Central memory CD4-positive, alpha-beta T cell (primary cell): ENCODE measurements at places on chromosomes 5 and 9.

GRCh38 chr9:77807281-77807683, 159.2 kb upstream of the GNA14 start:
- no peak for DNase-seq

GRCh38 chr5:62256161-62257019, 49.6 kb upstream of the KIF2A start:
- DNase-seq = peak; percentile 39

DNA sequence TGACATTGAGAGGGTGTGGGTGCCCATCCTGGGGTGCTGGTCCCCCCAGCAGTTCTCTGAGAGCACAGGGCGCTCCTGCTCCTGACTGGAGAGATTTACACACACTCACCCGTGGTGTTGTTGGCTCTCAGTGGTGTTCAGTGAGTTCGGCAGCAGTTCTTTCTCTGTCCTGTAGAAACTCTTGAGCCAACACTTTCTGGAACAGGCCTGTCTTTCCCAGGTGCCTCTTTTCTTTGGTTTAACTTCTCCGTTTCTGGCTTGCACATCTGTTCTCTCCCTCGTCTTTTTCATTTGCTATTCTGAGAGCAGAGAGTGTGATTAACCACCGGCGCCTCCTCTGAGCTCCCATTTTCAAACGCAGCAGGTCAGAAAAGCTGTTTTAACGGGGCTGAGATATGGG, 284.5 kb downstream of the IRX2 start:
- DNase-seq = no peak

DNA sequence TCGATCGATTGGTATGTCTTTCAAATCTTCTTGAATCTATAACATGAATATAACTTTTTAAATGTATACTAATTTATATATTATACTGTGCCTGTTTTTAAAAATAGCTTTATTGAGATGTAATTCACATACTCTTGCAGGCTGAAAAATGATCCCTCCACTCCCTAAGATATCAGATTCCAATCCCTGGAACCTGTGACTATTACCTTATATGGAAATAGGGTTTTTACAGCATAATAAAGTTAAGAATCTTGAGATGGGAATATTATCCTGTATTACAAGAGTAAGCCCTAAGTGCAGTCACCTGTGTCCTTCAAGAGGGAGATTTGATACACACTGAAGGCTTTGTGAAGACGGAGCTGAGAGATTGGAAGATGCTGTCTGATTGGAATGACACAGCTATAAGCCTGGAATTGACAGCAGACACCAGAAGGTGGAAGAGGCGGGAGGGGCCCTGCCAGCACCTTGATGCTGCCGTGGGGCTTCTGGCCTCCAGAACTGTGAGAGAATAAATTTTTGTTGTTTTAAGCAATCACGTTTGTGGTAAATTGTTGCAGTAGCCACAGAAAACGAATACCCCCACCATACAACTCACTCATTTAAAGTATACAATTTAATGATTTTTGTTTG, 161.3 kb downstream of the RMI1 start:
- no peak for DNase-seq

GRCh38 chr9:136365775-136366222, 2.3 kb upstream of the DNLZ start:
- DNase-seq = no peak

DNA sequence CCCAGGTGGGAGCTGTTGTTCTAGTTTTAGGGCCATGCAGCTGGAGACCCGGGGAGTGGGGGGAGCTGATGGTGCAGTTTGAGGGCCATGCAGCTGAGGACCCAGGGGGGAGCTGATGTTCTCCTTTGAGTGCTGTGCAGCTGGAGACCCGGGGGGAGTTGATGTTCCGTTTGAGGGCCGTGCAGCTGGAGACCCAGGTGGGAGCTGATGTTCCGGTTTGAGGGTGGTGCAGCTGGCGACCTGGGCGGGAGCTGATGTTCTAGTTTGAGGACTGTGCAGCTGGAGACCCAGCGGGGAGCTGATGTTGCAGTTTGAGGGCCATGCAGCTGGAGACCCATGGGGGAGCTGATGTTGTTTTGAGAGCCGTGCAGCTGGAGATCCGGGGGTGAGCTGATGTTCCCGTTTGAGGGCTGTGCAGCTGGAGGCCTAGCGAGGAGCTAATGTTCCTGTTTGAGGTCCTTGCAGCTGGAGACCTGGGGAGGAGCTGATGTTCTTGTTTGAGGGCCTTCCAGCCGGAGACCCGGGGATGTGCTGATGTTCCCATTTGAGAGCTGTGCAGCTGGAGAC, 14.6 kb downstream of the PDCD6 start:
- no peak for DNase-seq

DNA sequence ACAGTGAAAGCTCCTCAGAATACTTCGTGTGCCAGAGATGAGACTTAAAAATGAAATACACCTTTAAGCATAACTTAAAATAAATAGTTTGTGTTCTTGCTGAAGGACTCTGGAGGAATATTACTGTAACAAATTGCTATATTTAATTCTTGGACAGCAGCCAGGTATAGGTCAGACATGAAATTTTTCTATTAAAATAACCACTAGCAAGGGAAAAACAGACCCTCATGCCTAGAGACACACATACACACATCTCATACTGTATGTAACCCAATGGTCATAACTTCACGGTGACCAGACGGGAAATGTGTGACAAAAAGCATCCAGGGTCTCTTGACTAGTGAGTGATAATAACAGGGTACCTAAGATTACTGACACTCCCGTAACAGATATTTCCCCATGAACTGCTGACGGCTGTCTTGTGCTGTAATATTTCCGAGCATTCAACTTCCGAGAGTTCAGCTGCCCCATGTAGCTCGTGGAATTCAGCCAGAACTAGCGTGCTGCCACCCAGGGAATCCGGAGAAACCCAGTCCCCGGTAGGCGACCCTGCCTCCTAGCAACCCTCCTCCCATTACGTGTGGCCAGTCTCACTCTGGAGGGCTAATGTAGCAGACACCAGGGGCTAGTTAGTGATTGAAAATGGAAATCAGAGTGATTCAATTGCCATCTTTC, 2295.1 kb upstream of the WWC1 start:
- DNase-seq = no peak

DNA sequence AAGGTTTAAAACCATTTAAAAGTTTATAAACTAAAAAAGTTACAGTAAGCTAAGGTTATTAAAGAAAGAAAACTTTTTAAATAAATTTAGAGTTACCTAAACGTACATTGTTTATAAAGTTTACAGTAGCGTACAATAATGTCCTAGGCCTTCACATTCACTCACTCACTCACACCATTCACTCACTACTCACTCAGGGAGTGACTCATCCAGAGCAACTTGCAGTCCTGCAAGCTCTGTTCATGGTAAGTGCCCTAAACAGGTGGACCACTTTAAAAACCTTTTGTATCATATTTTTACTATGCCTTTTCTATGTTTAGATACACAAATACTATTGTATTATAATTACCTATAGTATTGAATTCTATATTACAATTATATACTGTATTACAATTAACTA, 190.8 kb upstream of the RASA1 start:
- no peak for DNase-seq

DNA sequence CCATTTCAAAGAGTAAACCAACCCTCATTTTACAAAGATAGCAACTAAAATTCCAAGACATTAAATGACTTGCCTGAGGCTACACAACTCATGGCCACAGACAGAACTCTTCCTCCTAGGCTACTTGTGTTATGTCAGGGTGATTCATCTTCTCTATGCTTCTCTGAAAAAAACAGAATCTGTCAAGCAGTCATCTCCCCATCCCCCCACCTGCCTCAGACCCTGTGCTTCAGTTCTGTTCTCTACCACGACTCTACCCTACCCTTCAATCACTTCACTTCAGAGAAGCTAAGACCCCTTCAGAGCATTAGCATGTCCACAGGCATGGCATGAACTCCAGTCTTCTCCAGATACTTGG, 277.7 kb upstream of the PTGER4 start:
- DNase-seq = no peak

- DNase-seq = no peak
Observed at GRCh38 chr9:114114364-114114763, 15.3 kb upstream of the KIF12 start.

GRCh38 chr5:140035881-140036280, 7.2 kb downstream of the NRG2 start:
- no peak for DNase-seq

GRCh38 chr9:36423206-36423605, 23.1 kb upstream of the RNF38 start:
- DNase-seq = no peak

DNA sequence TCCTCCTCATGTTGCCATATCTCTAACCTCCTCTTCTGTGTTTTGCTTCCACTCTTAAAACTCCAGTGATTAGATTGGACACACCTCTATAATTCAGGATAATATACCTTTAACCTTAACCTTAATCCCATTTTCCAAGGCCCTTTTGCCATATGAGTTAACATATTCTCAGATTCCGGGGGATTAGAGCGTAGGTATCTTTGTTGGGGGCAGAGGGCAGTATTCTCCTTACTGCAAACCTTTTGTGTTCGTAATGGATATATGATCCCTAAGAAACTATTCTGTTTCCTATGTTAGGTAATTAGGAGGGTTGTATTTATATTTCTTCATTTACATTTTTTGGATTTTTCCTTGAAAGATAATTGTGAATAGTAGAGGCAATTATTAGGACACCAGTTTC, 99.5 kb downstream of the VPS13A start:
- DNase-seq = no peak

GRCh38 chr5:166073901-166074581, 2217.4 kb upstream of the WWC1 start:
- no peak for DNase-seq
